Psoas muscle (tissue), 8 donors: ENCODE measurements at places on chromosomes 1 and 21.

DNA sequence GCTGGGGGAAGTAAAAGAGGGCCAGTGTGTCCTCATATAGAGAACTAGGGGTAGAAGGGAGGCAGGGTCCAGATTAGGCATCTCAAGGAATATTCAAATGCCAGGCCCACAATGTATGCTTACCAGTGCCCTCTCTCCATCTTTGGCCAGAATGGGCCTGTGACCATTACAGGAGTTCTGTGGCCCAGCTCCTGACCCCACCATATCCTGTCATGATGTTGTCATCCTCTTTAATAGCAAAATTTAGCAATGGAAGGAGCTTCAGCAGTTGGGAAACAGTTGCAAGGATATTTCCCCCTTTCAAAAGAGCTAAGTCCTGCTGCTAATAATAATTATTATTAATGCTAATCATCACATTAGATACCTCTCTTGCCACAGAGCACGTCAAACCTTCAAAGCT, 49.3 kb upstream of the JUN start:
- DNase-seq = no peak

DNA sequence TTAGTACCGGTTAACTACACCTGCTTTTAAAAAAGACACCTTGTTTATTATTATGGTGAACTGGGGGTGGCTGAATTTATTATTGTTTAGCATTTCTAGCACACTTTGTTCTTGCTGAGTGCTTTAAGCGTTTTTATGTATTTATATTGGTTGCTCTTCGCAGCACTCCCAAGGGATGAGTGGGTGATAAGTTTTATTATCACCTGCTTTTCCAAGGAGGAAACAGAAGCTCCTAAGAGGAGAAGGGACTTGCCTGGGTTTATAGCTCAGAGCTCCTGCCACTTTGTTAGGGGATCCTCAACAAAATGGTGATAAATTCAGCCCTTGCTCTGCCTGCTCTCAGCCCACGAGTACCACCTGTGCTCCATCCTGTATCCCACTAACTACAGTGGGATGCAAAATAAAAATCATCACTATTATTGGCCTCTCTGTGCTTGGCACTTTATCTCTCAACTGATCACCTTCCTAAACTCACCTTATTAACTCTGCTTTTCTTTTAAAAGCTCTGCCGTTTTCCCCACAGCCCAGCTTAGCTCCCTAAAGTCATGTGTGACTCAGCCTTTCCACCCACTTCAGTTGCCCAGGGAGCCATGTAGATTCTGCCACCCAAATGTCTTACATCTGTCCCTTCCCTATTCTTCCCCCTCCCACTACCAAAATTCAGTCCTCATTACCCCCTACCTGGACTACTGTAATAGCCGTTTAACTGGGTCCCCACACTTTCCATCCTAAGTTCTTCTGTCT, 44.5 kb downstream of the BCL9 start:
- no peak for DNase-seq

DNA sequence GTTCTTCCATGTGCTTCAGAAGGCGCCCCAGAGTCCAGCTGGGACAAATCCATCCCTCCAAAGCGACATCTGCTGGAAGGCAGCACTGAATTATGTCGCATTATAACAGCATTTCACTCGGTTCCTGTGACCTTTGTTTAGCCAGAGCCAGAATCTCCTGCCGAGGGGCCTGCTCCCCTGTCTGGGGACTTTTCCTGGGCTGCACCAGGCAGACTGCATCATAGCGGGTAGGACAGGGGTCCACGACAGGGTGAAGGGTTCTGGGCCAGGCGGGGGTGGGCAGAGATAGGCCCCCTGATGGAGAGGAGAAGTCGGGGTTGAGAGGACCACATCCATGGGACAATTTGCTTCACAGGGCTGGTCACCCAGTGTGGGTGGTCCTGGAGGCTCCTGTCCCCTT, 276.9 kb downstream of the MATN1 start:
- DNase-seq = no peak

GRCh38 chr1:92551916-92552315, 65.2 kb upstream of the GFI1 start:
- DNase-seq = no peak

GRCh38 chr1:30661311-30661710, 62.1 kb downstream of the MATN1 start:
- DNase-seq = no peak

GRCh38 chr1:75394386-75395139, 216.4 kb downstream of the SLC44A5 start:
- no peak for DNase-seq

- DNase-seq = no peak
Measured at GRCh38 chr1:97412166-97412565, 508.7 kb downstream of the DPYD start.

GRCh38 chr1:41652384-41653265, 168.1 kb upstream of the EDN2 start:
- DNase-seq = no peak

- no peak for DNase-seq
Measured at GRCh38 chr1:15224259-15224869, 22.7 kb upstream of the FHAD1 start.

DNA sequence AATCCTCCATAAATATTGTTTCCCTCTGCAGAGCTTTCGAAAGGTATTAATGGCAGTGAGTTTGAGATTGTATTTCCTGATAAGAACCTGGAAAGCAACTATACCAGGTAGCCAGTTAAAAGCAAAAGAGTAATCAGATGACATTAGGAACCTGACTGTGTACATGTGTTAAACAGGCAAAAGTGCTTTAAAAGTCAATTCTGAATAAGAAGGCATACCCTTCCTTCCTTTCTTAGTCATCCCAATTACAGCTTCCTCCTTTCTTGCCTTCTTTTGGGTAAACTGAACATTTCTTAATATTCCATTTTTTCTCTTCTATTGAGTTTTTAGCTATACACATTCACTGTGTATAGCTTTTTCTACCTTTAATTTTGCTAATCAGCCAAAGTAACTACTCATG, 144.7 kb downstream of the ZNF281 start:
- DNase-seq = no peak

DNA sequence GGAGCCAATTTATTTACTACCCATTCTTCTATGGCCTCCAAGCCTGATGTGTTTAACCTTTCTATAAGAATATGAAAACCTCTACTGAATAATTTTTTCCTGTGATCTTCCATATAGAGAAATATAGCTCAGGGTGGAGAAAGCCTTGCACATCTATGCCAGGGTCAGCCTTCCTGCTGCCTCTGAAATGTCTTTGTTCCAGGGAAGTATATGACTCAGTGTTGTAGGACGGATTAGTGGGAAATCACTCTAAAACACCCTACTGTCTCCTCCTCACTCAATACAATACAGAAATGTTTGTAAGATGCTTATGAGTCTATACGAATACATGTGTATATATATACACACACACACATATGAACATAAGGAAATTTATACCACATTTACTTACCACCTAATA, 1044.9 kb downstream of the BRINP3 start:
- no peak for DNase-seq

GRCh38 chr1:230352537-230352936, 73.6 kb downstream of the PGBD5 start:
- DNase-seq = no peak

GRCh38 chr1:184366997-184367396, 19.8 kb upstream of the C1orf21 start:
- no peak for DNase-seq

DNA sequence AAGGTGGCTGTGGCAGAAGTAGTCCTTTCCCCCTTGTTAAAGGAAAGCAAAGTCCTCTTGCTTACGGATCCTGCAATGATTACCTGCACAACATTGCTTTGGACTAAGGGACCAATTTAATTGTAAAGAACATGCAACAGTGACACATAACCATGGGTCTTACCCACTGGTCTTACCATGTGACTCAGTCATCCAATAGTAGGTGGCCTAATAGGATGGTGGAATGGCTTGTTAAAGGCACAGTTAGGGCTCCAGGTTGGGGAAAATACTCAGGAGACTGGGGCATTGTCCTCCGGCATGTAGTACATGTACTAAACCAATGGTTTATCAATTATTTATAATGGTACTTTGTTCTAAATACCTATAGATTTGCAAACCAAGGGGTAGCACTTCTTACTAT, 2.1 kb upstream of the YIPF1 start:
- no peak for DNase-seq

GRCh38 chr21:46472246-46472645, 13.6 kb downstream of the DIP2A start:
- DNase-seq = no peak

DNA sequence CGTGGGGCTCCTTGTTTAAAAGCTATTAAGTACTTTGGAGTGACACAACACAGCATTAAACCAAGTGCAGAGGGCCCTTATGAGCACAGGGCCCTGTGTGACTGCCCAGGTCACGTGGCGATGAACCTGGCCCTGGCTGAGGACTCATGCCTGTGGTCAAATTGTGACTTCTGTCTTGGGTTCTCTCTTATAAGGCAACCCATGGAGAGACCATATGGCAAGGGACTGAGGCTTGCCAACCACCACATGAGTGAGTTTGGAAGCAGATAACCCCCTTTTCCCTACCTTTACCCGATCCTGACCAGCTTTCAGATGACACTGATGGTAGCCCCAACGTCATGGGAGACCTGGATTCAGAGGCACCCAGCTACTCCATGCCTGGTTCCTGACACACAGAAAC, 140.5 kb downstream of the ZBTB18 start:
- DNase-seq = no peak

DNA sequence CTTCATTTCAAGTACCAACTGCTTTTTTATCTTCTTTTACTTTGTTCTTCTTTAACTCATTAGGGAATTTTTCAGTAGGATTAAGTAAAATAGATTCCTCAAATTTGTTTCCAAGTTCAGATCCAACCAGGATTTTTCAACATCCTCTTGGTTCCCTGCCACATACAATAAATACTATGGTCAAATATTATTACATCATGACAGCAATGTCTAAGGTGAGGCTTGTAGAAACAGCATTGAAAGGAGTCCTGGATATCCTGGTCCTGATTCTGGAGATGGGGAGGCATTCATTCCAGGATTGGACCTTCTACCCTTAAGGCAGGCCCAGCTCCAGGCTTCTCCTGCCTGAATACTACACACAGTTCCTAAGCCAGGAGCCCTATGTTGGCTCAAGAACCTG, 80.2 kb upstream of the F3 start:
- no peak for DNase-seq

- DNase-seq = no peak
Measured at GRCh38 chr1:33626801-33627200, 154.4 kb downstream of the ZSCAN20 start.

GRCh38 chr21:45021428-45022347, 52.7 kb upstream of the ADARB1 start:
- DNase-seq = peak; percentile 42

DNA sequence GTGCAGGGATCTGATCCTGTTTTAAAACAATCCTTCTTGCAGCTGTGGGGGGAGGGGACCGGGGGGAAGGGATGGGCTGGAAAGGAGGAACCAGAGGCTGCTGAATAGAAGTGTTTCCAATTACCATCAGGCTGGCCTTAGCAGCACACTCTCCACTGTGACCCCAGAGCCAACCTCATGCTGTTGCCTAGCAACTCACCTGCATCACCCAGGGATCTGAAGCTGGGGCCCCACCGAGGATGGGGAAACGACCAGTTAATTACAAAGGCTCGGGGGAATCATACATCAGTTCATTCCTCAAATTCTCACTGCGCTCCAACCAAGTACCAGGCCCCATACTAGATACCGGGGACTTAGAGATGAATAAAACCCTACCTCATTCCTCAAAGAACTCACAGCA, 11.9 kb upstream of the GPX7 start:
- DNase-seq = no peak

- peak; percentile 21 for DNase-seq
Measured at GRCh38 chr1:91725989-91726721, 159.8 kb downstream of the TGFBR3 start.

- peak; percentile 40 for DNase-seq
Measured at GRCh38 chr21:44952929-44953627, 13.2 kb downstream of the SLX9 start.

DNA sequence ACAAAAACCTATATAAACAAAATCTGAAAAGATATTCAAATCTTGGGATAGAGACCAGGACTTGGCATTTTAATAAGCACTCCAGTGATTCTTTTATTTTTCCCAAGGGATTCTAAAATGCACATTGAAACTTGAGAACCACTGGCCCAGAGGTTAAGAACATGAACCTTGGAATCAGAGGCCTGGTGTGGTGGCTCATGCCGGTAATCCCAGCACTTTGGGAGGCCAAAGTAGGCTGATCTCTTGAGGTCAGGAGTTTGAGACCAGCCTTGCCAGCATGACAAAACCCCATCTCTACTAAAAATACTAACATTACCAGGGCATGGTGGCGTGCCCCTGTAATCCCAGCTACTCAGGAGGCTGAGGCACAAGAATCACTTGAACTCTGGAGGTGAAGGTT, 12.9 kb upstream of the CEP85 start:
- no peak for DNase-seq

DNA sequence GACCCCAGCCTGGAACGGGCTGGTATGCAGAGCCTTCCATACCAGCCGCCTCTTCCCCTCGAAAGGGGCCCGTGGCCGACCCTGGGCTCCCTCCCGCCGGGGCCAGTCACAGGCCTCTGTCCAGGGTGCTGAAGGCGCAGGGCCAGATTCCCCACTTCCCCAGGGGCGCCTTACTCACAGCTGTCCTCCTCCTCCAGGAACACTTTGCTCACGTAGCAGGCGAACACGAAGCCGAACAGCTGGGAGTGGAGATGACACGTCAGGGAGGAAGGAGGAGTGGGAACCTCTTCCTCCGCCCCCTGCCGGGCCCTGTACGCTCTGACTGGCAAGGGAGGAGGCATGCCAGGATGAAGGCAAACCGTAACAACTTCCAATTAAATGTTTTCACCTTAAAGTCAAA, 57.3 kb downstream of the NKAIN1 start:
- DNase-seq = peak; percentile 86

DNA sequence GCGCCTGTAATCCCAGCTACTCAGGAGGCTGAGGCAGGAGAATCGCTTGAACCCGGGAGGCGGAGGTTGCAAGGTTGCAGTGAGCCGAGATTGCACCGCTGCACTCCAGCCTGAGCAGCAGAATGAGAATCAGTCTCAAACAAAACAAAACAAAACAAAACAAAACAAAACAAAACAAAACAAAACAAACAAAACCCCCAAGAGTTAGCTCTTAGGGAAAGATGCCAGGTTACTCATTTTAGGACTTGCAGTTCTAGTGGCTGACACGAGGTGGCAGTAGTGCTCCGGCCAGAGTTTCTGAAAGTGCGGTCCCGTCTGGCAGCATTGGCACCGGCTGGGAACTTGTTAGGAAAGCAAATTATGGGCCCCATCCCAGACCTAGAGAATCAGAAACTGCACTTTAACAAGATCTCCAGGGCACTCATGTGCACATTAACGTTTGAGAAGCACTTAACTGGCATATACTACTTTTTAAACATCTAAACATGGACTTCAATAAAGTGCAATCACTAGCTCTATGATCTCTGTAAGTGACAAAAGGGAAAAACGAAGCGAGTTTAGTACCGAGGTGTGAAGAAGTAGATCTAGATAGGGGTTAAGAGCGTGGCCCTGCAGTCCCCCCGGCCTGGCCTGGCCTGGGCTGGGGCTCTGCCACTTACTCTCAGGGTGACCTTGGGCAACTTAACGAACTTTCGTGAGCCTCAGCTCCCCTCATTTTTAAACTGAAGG, 41.9 kb upstream of the TNFRSF1B start:
- peak; percentile 88 for DNase-seq
